Fibroblast of skin of right quadriceps (primary cell): ENCODE measurements at places on chromosomes 16 and 17.

DNA sequence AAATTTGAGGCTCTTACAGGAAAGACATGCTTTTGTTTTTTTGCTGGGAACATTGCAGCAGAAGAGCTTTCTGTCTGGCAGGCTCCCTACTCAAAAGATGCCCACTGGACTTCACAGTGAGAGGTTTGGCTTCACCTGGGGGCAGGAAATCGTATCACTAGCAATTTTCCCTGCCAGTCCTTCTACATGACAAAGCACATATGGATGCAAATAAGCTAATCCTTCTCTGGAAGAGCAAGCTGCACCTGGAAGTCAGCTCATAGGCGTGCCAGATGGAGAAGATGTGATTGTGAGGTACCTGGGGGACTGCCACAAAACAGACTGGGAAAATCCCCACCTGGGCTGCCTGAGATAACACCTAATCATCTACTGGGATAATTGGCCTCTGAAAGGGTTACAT, 195.0 kb upstream of the CPHXL start:
- DNase-seq = no peak

DNA sequence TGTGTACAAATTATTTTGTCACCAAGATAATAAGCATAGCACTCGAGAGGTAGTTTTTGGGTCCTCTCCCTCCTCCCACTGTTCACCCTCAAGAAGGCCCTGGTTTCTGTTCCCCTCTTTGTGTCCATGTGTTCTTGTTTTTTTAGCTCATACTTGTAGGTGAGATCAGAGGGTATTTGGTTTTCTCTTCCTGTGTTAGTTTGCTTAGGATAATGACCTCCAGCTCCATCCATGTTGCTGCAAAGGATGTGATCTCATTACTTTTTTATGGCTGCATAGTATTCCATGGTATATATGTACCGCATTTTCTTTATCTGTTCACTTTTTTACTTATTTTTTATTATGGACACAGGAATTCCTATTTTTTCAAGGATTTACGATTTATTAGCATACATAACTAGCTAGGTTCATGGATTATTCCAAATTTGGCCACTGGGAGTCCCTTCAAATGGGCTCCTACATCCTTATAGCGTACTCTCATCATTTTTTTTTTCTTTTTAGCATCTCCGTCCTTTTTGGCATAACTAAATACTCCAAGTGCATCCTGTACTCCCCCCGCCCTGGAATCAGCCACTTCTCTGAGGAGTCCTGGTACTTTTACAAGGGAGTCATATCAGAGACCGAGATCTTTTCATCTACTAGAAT, 7.3 kb downstream of the TADA2A start:
- no peak for DNase-seq

- no peak for DNase-seq
These were observed 818.6 kb downstream of the KCNJ2 start for GRCh38 chr17:70987867-70988340.

DNA sequence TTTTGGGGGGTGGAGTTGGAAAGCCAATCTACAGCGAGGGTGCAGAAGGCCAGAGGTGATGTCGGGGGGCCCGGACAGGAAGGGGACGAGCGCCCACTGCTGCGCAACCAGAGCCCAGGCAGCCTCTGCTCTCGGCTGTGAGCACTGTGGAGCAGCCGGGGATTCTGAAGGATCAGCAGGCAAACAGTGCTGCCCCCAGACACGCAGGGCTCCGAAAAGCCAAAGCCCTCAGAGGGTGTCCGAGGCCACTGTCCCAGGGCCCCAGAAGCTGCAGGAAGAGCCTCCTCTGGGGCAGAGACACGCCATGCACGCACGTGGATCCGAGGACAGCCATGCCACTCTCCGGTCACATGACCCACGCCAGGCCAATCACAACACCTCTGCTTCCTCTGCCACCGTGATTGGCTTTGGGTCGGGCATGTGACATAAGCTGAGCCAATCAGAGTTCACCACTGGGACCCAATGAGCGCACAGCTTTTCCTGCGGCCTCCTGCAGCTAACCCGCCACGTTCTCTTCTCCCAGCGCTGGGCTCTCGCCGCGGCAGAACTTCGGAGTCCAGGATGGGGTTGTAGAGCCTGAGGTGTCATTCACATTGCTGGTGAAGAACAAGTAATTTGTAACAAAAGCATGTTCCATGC, 40.7 kb downstream of the ACTG1 start:
- DNase-seq = peak; percentile 96
